ENCODE measurements at places on chromosomes 5 and 9.

- DNase-seq: peak; percentile 84
These were observed 19.7 kb downstream of the GPR107 start for GRCh38 chr9:130073373-130073772.

DNA sequence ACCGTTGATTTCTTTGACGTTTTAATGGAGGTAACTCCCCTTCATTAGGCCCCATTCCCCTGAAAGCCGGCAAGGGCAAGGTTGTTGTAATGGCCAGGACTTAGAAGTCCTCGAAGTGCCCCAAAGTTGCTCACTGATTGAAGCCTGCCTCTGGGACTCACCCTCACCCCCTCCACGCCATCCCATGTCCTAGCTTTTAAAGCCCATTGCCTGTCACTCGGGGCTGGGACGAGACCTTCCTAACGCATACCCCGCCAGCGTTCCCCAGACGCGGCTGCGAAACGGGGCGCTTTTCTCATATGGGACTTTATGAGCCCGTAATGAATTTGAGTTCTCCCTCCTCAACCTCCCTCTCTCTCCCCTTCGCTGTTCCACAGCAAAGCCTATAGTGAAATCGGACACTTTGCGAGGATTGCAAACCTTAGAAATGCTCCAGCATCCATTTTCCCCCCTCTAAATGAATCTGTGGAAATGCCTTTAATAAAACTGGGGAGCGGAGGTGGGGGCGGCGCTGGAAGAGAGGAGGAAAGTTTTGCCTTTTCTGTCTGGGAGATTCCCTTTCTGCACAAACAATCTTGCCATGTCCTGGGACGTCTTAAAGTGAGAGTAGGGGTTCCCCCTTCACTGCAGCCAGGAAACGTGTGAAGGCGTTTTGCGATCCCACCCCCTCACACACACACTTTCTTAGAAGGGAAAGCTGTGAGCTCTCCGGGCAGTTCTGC is 1.5 kb downstream of the PAPPA start:
- DNase-seq: peak; percentile 83

DNA sequence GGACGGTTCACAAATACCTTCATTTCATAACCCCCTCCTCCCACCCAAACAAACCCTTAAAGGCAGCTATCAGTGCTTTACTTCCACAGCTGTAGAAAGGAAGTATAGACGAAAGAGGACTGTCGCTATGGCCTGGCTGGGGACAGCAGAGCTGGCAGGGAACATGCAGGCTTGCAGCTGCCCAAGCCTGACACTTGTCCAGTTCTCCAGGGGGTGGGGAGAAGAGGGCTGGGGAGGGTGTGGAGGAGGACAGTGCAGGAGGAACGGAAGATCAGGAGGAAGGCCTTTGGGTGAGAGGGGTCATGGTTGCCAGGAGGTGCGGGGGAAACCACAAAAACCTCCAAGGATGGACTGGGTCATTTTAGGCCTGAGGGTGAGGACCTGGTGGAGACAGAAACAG is 25.9 kb downstream of the ARPC5L start:
- DNase-seq: no peak

- no peak for DNase-seq
These were observed 29.1 kb downstream of the FOCAD start for GRCh38 chr9:20713172-20713571.

DNA sequence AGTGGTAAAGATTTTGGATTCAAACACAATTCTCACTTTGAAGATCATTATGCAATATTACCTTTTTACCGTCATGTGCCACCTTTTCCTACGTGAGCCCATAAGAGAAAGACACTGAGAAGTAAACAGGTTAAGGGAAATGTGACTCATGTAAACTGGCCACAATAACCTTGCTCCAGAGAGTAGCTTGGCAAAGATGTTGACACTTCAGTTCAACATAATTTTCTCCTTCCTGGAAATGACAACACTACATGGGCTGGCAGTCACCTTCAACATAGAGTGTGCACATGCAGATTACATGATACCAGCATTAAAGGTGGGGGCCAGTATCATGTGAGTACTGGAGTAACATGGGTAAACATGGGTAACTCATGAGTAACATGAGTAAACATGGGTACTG is 141.9 kb downstream of the CDK5RAP2 start:
- peak; percentile 51 for DNase-seq

DNA sequence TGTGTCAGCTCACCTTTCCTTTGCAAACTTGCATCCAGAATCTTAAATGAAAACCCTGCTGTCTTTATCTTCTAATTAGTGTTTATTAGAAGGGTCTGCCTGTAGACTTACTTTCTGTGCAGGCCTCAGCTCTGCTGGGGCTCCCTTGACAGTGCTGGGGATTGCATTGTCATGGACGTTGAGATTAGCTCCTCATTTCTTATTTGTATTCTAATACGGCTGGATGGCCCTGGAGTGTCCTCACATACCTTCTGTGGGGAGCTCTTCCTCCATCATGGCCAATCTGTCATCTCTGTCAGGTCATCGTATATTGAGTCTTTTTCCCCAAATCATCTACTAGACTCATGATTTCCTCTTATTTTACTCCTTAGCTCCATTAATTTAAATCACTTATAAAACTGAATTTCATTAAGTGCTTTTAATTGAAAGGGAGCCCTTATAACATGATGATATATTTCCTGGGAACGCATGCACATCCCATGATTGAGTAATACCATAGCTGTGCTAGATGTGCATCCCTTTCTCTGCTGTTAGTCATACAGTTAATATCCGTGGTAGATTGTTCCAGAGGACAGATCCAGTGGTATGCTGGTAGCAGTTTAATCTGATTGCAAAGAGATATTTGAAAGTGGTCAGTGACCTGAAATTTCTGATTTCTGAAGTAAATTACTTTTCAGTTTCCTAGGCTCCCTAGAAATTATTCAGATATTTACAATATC is 61.6 kb downstream of the ICE1 start:
- DNase-seq: peak; percentile 12
